Cardiac fibroblast (primary cell): ENCODE measurements at places on chromosomes 3 and 15.
A peak's percentile ranks its signal among the peaks of the same experiment; 100 is the strongest.

DNA sequence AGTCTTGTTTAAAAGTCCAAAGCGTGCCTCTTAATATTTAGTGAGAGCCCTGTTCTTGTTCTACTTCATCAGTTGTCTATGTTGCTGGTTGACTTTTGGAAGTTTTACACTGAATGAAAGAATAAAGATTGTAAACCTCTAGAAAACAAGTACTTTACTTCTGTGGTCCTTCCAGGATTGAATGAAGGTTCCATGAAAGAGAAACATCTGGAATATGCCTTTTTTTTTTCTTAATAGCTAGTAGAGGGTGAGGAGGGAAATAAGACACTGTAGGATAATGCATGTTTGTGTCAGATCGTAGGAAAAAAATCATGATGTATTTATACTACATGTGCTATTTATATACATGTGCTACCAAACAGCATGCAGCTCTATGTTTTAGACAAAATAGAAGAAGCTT lies 203.0 kb downstream of the GHSR start:
- no peak for DNase-seq

- DNase-seq: no peak
These were observed 74.9 kb downstream of the SMAD3 start for GRCh38 chr15:67140078-67140833.

DNA sequence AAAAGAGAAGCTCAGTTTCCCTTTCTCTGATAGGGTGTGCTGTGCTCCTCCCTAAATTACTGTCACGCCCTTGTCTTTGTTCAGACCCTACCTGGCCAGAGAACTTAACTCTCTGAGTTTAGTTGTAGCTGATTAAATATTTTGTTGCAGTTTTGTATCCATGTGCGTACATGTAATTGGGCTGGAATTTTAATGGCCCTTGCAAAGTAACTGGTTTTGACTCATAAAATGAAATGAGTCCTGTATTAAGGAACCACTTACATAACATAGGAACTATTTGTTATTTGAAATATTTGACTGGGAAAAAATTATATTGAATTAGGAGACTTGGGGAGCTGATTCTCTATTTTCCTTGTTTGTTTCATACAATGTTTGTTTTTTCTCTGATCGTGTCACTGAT lies 80.2 kb downstream of the LRRK1 start:
- DNase-seq: no peak

DNA sequence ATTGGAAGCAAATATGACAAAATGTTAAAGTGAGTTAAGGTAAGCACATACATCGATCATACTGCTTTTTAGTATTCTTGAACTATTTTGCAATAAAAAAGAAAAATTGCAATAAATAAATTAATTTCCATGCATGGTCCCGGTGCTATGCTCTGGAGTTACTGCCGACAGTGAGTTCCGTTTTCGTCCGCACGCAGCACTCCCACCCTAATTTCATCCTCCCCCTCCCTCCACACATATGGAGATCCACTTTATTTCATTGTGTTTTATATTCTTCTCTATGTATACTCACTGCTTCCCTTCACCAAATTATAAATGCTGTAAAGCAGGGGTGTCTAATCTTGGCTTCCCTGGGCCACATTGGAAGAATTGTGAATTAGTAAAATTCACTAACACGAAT lies 247.3 kb downstream of the THSD4 start:
- no peak for DNase-seq

GRCh38 chr3:197181741-197182140 lies 116.7 kb downstream of the DLG1 start:
- DNase-seq: peak; percentile 91

DNA sequence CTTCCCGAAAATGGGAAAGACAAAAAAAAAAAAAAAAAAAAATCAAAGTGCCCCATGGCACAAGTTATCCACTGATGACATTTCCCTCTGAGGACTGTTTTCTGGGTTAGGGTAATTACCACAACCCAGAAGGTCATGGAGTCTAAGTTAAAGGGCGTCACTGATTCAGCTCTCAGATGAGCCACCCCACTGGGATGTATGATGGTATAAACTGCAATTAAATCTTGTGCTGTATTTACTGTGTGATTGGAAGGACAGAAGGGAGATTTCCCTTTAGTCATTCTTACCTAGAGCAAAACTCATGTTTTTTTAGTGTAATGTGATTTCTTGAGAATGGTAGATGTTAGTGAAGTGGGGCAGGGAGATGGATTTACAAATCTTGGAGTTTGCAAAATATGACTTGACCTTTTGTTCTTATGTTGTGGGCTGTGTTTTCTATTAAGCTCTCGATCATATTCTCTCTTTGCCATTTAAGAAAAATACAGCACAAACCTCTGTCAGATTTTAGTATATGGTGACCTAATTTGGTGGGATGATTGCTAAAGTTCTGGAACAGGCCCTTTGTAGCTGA lies 244.2 kb downstream of the PTPRG start:
- peak; percentile 41 for DNase-seq

GRCh38 chr3:189038773-189039745 lies 132.7 kb upstream of the TPRG1 start:
- DNase-seq: no peak

- DNase-seq: no peak
These were observed 467.0 kb downstream of the FGF12 start for GRCh38 chr3:192260116-192261010.

GRCh38 chr3:57151021-57151449 lies 14.1 kb downstream of the IL17RD start:
- peak; percentile 51 for DNase-seq

DNA sequence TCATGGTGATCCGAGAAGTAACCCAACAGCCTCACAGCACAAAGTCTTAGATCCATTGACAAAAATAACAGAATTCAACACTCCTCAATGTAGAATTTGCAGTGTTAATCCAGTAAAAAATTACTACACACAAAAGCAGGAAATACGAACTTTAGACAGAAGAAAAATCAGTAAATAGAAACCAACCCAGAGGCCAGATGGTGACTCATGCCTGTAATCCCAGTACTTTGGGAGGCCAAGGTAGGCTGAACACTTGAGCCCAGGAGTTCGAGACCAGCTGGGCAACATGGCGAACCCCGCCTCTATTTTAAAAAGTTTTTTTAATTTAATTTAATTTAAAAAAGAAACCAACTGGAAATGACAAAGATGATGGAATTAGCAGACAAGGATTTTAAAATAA lies 36.1 kb downstream of the SELENOT start:
- DNase-seq: no peak

DNA sequence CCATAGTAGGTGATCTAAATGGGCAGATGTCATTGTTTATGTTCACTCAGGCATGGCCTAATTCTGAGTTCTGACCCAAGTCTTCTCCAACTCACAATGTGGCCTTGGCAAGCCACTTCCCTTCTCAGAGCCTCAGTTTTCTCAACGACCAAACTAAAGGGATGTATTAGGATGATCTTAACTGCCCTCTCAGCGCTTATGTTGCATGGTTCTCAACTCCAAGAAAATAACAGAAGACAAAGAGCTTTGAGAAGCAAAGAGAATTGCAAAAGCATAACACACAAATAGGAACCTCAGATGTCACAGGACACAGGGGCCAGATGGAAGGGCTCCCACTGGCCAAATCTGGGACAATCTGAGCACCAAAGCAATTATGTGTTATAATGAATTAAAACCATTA lies 8.6 kb downstream of the RHCG start:
- DNase-seq: no peak

DNA sequence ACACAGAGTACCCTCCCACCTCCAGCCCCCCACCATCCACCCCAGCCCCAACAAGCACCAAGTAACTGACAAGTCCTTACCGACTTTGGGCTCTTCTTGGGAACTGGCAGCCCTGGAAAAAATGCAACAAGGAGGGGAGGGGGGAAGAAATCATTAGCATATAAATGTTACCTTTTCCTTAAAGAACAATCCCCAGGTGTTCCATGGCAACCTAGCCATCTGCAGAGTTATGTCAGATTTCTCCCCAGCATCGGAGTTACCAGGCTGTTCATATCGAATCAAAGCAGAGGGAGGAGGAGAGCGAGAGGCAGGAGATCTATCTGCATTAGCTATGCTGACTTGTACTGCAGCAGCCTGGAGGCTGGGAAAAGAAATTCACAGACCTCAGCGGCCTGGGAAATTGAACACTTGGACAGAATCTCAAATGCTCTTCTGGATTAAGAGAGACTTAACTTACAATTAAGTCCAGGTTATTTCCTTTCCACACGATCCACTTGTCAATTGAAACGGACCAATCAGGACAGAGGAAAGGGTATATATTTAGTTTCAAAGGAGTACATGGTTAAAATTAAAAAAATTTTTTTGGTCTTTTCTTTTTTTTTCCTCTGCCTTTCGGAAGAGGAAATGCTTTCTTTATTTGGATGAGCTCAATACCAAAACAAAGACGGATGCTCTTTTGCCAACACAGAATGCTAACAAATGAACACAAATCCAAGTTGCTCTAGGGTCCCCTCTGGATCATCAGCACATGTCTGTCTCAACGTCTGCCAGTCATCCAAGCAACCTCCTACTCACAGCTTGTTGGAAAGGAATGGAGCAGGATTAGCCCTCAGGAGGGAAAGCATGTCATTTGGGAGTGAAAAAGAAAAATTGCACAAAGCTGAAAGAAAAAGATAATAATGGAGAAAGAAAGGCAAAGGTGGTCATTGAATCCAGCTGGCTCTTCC lies 637.1 kb downstream of the MAGI1 start:
- no peak for DNase-seq

GRCh38 chr3:99473321-99473751 lies 165.1 kb upstream of the COL8A1 start:
- DNase-seq: no peak

DNA sequence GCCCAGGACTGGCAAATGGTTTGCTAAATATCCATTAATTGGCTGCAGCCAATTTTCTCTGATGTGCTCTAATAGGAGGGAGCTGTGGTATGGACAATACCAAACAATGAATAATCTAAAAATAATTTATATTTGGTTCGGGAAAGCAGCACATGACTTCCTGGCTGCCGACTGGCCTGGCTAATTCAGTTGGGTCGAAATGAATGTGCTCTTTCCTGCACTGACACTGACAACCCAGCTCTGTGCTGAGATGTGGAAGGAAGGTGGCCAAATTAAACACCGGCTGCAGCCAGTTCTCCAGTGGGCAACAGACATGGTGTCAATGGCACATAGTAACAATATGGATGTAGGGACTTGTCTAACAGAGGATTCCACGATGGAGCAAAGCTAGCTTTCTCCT lies 21.1 kb upstream of the COLQ start:
- no peak for DNase-seq

DNA sequence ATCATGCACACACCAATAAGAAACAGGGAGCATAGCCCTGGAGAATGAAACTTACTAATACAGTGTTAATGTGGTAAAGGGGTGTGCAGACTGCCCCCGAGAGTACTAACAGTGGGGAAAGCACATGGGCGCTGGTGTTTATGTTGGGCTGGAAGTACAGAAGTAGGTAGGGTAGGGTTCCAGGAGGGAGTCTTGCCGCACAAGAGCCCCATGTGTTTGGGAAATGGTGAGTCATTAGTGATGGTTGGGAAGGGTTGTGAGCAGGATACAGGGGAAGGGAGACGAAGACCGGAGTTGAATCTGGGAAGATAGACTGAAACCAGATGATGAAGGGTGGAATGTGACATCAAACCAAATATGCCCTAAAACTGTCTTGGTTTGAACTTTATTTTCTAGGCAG lies 117.1 kb downstream of the THSD4 start:
- DNase-seq: no peak
